ENCODE measurements at places on chromosomes 13 and 19. TPM values are rescaled to one million over a fixed set of nuclear protein-coding genes. Genes with fewer than 3 reads are reported as not detected.

Gene NCAN
- total RNA-seq, result not detected

Gene CATSPERD
- total RNA-seq, result not detected

Gene PDE4C
- total RNA-seq, result 0.33 TPM

Gene TMPRSS9
- total RNA-seq, result not detected

Gene KLHL1
- not detected for total RNA-seq

Gene APLP1
- total RNA-seq, result 4.2 TPM

Gene CD70
- total RNA-seq, result not detected

Gene SUPT5H
- total RNA-seq, result 85.1 TPM

Gene COX6B2
- not detected for total RNA-seq

Gene SERPINE3
- total RNA-seq, result under 0.01 TPM
